Vagina (tissue), 2 donors: ENCODE measurements at places on chromosomes 3 and 15.
A peak's percentile ranks its signal among the peaks of the same experiment; 100 is the strongest.

DNA sequence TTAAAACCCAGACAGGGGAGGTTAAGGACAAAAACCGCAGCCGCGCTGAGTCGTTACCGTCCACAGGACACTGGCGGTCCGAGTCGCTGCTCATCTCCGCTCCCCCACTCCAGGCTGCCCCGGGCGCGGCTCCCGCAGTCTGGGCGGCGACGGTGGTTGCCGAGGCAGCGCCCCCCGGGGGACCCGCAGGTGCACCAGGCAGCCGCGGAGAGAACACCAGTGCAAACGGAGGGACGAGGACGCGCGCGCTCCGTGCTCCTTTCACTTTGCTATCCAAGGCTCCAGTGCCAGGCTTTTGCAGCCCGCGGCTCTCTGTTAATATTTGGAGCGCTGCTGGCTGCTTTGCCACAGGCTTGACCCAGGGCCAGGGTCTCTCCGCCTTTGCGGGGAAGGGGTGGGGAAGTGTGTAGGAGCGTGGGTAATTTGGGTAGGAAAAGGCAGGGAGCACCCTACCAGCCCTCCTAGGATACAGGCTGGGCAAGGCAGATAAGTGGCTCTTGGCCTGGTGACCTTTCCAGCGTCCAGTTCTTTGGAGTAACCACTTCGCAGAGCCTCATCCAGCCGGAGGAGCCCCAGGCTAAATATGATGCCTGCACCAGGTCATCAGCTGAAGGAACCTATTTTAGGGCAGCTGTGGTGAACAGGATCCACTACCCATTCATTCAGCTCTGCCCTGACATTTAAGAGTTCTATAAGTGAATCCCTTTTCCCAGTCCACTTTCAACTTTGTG lies at the start of gene GADL1:
Gene GADL1, minus strand, starts transcription at position 141 of the 731 bp plus-strand sequence. Its CDS starts 47 bp downstream, at position 94.
- DNase-seq = no peak

GRCh38 chr3:64796607-64797399 lies 109.0 kb upstream of the ADAMTS9 start:
- DNase-seq = no peak

- no peak for DNase-seq
Measured at GRCh38 chr3:176395240-176395639, 802.0 kb downstream of the TBL1XR1 start.

- DNase-seq = no peak
Measured at GRCh38 chr15:50685191-50685975, 1.2 kb downstream of the TRPM7 start.

- DNase-seq = no peak
Measured at GRCh38 chr3:126083511-126083912, 412 bp downstream of the SLC41A3 start.

GRCh38 chr3:28328188-28329151 lies 20.1 kb upstream of the ZCWPW2 start:
- no peak for DNase-seq

DNA sequence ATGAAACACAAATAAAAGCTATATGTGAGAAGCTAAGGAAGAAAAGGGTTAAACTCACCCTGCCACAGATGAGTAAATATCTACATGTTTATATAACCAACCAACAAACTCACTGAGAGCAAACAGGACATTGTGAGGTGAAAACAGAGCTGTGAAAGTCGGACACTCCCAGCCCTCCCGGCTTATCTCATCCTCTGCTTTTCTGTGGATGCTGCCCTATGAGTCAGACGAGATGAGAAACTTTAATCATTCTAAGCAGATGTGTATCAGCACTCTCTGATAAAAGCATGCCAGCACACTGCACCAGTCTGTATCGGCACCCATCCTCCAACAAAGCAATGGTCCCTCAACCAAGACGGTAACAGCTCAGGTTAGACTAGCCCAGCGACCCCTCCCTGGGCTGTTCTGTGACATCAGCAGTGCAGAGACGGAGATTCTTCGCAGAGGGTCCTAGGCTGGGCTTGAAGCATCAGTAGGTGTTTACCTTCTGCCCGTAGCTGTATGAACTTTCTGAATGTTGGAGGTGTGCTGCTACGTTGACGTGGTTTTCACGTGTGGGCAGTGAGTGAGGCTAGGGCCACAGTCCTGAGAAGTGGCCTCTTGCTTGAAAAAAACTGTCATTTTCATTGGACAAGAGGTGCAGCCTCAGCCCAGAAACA lies 119.8 kb upstream of the ALDH1A3 start:
- peak; percentile 79 for DNase-seq
